ENCODE measurements at places on chromosomes 6 and 20. TPM values are rescaled to one million over a fixed set of nuclear protein-coding genes. Genes with fewer than 3 reads are reported as not detected.
A peak's percentile ranks its signal among the peaks of the same experiment; 100 is the strongest.

DNA sequence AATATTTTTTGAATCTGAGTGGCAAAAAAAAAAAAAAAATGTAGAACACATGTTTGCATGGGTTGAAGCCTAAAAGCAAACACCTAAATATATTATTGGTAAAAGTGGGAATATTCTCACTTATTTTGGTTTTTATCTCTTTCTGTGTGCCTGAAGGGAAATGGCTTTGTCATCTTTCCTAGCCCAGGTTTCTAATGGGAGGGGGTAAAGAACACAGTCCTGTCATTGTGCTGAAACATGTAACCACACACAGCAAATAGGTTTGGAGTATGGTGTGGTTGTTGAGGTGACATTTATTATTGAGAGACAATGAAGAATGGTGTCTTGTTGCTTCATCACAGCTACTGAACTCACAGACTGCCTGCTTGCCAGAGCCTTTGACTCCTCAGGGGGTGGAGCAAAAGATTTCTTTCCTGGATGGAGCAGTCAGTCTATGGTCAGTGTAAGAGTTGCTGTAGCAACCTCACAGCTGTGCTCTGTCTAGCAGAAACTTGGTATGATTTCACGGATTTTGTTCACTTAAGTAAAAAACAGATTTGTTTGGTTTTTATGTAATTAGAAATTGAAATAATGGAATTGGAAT lies 70.2 kb downstream of the CEP57L1 start:
- DNase-seq, result peak; percentile 25

DNA sequence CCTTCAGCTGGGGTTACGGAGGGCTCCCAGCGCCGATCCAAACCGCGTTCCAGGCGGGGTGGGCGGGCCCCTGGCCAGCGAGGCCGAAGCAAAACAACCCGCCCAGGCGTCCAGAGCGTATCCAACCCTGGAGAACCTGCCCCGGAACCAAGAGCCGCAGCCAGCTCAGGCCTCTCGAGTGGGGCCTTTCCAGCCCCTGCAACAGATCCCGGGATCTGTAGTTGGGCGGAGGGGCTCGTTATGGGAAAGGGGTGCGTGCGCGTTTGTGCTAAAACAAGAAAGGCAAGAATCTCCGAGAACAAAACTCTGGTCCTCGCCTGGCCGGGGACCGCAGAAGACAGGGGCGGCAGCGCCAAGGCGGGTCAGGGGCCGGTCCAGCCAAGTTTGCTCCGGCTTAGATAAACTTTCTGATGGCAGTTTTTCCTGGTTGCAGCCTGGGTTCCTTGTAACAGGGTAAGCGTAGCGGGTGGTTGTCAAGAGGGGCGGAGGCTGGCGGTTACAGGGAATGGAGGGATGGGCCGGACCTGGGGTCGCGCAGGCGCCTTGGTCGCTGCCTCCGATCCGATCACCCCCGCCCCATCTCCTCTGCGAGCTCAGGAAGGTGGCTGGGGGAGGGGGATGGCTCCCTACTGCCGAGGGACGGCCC lies 448 bp upstream of the RIN2 start:
- peak; percentile 92 for DNase-seq

The PDE10A gene
- total RNA-seq, result 7.1 TPM

The ECT2L gene
- 2.8 TPM for total RNA-seq

The KCNG1 gene
- 0.65 TPM for total RNA-seq
